NCI-H524 treated with DMSO at 0.1 percent for 48 hours (cell line): ENCODE measurements at places on chromosomes 3 and 15.

GRCh38 chr3:141235661-141236171 is 4.1 kb downstream of the PXYLP1 start:
- no peak for DNase-seq

DNA sequence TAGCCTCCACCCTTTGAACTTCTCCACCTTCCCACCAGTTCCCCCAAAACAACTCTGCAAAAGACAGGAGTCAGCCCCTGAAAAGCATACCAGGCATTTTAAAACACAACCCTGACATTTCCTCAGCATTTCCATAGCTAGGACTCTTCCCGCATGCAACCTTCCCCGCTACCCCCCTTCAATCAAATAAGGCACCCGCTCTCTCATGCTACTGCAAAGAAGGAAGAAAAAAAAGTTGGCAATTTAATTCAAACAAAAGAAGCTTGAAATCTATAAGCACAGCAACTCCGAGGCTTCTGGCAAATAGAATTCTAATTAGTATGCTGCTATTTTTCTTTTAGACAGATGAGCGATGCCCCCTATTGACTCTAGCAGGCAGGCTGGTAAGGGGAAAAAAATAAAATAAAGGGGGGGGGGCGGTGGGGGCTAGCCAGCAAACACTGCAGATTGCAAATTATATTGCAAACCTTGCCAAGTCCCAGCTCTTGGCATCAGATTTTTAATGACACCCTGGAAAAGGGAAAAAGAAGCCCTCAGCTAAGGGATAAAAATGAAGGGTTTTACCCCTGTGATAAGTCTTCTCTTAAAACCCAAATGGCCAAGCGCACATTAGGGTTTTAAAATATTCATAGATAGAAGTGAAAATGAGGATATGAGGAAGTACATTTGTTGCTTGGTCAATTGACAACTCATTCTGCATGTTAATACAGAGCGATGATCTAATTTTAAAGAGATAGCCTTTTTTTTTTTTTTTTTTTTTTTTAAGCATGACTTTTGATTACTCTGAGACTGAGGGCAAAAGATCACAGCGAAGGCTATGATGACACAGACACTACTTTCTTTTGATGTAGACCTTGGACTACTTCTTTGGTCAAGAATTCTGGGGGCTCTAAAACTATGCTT is 255.2 kb downstream of the NR2F2 start:
- no peak for DNase-seq

- no peak for DNase-seq
These were observed 519.7 kb upstream of the FRG2C start for GRCh38 chr3:75144406-75144805.

DNA sequence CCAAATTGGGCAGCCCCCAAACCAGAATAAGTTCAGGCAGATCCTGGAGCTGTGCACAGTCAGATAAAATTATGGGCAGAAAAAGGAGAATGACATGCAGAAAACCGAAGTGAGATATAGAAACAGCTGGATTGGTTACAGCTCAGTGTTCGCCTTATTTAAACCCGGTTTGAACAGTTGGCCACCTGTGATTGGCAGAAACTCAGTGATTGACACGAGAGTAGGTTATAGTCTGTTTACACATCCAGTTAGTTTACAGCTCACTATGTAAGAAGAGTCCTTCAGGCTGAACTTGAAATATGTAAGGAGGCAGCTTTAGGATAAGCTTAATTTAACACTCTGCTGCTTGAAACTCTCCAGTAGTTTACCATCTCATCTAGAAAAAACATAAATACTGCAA is 271.6 kb upstream of the ARRDC4 start:
- no peak for DNase-seq

DNA sequence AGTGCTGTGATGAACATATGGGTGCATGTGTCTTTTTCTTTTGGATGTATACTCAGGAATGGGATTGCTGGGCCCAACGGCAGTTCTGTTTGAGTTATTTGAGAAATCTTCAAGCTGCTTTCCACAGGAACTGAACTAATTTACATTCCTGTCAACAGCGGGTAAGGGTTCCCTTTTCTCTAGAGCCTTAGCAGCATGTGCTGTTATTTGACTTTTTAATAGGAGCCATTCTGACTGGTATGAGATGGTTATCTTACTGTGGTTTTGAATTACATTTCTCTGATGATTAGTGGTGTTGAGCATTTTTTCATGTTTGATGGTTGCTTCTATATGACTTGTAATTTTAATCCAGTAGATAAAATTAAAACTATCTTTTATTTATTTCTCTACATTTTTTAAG is 1168.6 kb upstream of the ALCAM start:
- DNase-seq, result no peak

GRCh38 chr3:138222131-138222941 is 35.2 kb downstream of the ARMC8 start:
- DNase-seq, result no peak

DNA sequence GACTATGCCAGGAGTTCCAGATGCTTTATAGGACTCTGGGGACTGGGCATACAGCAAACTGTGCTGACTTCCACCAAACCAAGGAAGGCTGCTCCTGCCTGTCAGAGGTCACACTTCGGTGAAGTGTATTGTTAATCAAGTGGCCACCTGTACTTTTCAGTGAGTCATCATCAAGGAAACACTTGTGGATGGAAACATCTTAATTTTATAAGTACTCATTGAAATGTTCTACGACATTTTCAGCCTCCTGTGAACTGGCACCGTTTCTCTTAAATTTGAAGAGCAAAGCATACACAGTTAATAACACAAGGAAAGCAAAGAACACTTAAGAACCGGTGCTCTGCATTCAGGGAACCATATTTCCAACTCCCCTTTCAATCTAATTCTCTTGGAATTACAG is 801.7 kb upstream of the DPPA4 start:
- DNase-seq, result peak; percentile 99

GRCh38 chr3:66133050-66133757 is 87.6 kb upstream of the SLC25A26 start:
- DNase-seq, result no peak

GRCh38 chr3:172617976-172618375 is 92.9 kb downstream of the NCEH1 start:
- no peak for DNase-seq

DNA sequence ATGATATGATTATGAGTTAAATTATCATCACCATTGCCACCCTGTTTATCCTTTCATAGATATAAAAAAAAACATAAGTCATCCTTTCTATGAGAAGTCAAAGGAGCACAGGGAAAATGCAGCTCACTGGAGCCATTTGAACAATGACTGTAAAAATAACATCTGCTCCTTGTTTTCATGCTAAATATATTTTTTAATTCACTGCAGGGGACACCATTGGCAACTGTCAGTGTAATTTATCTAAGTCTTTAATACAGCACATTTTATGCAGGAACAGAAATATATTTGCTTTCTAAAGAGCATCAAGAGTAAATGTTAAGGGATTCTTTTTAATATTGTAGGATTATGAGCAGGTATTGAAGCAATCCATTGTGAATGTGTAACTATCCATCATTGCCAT is 371.3 kb downstream of the ZBBX start:
- no peak for DNase-seq

DNA sequence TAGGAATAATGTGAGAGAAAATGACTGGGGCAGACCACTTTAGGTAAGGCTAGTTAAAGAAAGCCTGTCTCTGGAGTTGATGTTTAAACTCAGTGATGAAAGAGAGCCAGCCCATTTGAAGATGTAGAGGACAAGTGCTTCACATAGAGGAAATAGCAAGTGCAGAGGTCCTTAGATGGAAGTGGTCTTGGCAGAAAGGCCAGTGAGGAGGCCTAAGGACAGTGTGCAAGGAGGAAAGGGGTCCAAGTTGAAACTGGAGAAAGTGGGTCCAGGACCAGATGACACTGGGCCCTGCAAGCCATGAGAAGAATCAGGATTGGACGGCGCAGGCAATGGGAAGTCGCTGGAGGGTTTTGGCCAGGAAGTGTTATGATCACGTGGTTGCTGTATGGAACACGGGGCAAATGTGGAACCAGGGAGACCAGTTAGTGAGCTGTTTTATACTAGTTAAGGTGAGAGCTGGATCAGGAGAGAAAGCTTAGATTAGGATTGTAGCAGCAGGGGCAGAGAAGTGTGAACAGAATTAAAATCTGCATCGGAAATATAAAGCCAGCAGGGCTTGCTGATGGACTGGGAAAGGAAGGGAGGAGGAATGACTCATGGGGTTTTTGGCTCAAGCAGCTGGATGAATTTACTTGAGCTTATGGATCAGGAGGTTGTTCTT is 48.0 kb upstream of the SCAANT1 start:
- no peak for DNase-seq

DNA sequence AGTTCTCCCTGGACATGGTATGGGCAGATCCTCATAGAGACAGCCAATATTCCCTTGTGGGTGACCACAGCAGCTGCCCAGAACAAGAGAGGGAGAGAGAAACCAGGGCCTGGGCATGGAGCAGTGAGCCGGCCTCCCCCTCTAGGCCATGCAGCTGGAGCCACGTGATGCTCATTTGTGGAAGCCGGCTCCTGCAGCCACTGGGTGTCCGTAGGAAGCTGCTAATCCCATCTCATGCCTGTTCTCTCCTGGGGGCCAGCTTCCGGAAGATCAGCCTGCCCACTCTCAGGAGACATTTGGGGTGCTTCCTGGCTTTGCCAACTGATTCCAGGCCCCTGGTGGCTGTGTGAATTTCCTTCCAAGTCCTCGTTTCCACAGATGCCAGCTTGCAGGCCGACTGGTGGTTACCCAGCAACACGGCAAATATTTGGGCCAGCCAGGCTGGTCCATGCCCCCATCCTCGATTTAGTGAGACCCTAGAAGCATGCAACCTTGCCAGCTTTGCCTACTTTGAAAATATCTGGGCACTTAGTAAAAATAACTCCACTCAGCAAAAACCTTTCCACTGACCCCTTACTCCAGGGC is 55.3 kb downstream of the LINGO1 start:
- DNase-seq, result no peak

DNA sequence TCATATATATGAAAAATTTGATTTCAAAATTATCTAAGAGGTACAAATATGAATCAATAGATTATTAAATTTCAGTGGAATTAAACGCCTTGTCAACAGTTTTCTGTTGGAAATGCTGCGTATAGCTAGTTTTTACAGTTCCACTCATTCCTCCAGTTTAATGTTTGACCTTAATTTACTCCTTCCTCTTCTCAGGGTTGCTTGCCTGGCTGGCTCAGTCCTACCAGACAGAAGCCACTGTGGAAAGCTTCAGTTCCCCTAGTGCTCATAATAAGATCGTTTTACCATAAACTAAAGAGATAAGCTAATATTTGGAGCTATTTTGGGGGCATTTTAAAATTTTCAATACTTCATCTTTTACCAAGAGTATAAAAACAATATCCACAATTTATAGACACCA is 22.8 kb downstream of the EMC7 start:
- no peak for DNase-seq

- DNase-seq, result no peak
These were observed 26.2 kb downstream of the PDE8A start for GRCh38 chr15:85007741-85008397.

DNA sequence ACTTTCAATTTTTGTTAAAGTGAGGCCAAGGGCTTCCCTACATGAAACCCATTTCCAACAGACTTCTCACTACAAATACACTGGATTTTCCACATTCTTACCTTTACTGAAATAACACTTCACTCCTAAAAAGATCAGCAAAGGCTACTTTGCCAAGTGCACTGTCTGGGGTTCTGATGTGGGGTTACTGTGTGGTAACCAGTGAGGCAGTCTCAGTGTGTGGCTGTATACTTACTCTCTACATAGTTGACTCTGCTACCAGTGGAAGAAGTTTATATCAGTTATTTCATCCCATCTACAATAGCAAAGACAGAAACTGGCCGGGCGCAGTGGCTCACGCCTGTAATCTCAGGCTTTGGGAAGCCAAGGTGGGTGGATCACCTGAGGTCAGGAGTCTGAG is 5.6 kb downstream of the WDR82 start:
- no peak for DNase-seq

DNA sequence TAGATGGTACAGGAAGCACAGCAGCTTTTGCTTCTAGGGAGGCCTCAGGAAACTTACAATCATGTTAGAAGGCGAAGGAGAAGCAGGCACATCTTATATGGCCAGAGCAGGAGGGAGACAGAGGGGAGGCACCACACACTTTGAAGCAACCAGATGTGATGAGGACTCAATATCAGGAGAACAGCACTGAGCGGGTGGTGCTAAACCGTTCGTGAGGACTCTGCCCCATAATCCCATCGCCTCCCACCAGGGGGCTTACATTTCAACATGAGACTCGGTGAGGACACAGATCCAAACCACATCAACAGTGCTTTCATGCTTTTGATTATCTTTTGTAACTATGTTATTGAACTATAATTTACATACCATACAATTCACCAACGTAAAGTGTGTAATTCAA is 7.6 kb upstream of the TMEM44 start:
- DNase-seq, result no peak

GRCh38 chr3:11768604-11769003 is 78.1 kb downstream of the TAMM41 start:
- DNase-seq, result no peak

DNA sequence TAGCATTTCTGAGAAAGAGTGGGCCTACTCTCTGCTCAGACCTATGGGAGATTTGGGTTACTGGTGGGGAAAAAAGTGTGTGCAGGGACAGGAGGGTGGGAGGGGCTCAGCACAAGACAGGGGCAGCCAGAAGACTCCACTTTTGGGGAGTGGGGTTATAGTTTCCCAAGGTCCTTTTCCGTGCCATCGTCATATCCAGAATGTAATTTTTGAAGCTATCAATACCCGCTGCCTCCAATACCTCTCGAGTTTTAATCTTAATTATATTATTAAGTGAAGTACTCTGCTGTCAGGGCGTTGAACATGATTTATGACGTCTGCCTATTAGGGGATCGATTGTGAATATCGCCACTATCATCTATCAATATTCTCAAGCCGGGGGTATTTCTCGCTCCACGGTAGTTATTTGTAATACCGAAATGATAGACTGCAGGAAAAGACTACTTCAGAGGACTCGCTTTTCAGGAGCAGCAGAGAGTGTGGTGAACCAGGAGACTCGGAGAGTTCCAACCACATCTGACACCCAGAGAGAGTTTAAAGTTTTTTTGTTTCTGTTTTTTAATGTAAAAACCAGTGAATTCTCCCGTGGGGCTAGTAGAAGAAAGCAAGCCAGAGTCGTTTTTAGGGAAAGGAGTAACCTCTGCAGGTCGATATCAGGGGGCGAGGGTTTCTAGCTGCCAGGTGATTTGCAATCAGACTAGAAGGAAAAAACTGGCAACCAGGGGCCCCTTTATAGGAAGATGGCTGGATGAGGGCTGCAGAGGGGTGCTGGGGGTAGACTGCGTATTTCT is 20.6 kb downstream of the NR2F2 start:
- DNase-seq, result no peak

DNA sequence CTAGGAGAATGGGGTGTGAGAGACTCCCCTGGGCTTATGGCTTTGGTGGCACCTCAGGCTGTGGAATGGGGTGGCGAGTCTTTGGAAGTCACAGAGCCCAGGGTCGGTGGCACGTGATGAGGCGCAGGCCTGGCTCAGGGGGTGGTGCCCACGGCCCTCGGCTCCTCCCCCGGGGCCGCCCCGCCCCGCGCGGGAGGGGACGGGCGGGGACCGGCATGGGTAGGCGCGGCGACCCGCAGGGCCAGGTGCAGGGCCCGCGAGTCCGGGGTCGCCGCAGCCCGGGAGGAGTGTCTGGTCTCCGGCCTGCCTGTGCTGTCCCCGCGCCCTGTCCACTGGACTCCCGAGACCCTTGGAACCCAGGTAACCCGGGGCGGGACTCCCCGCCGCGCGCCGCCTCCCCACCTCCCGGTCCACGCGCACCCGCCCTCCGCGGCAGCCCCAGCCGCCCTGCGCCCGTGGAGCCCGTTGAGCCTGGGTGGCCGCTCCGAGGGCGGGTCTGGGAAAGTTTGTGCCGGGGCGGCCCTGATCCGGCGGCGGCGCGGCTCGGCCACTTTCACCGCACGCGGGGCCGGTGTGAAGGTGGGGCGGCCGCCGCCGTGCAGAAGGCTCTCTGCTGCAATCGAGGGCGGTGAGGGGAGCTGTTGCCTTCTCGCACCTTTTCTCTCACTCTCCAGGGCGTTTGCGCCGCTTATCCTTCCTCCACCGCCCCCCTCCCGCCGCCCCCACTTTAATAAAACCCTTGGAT is at the start of gene PAQR5:
Gene PAQR5 (plus strand): TSS at position 216 of the 745 bp plus-strand sequence. CDS start 61,169 bp downstream, outside the sequence.
- DNase-seq, result no peak
